ENCODE measurements at places on chromosomes 1 and 21.

DNA sequence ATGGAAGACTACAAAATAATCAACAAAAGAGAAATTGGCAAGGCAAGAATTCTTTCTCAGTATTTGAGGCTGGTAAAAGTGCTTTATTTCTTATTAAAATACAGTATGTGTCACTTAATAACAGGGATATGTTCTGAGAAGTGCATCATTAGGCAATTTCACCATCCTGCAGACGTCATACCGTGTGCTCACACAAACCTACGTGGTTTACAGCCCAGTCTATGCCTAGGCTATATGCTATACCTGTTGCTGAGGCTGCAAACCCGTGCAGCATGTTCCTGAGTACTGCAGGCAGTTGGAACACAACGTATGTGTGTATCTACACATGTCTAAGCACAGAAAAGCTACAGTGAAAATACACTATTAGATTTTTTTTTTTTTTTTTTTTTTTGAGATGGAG is 2.7 kb upstream of the CCDC27 start:
- no peak for DNase-seq

DNA sequence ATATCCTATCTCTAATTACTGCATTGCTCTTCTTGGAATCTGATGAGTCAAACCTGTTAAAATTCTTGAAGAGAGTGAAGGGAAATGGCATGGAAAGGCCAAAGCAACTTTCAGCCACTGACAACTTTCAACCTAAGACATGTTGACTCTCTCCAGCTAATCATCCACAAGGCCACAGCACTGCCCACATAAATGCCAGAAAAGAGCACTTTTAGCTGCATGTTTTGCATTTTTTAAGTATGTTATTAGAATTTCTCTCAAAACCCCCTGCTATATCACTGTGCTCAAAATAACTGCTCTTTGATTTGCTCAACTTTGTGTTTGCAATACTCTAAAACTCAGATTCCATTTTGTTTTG is 352.5 kb downstream of the ADGRL2 start:
- DNase-seq = no peak

DNA sequence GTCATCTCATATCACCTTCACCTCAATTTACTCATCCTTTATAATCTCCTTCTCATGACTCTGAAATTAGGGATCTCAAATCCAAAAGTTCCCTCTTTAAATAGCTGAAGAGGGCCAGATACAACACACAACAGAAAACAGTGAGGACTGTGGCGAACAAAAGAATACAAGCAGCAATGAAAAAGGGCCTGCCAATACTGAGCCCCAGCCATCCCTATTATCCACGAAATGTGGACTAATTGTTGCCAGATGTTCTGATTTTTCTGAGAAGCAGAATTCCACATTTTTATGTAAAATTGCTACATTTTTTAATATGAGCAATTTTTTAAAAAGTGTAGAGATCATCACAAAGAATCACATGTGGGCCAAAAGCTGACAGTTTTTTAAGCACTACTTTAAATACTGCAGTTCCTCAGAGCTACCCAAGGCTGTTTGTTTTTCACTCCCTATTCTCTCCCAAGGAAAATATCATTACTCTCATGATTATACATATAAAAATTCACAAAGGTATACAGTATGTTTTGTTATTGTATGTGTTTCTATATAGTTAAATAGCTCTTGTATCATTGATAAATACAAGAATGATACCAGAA is 90.0 kb downstream of the ASH1L start:
- DNase-seq = no peak

- no peak for DNase-seq
Observed at GRCh38 chr1:229716704-229717103, 90.7 kb downstream of the URB2 start.

DNA sequence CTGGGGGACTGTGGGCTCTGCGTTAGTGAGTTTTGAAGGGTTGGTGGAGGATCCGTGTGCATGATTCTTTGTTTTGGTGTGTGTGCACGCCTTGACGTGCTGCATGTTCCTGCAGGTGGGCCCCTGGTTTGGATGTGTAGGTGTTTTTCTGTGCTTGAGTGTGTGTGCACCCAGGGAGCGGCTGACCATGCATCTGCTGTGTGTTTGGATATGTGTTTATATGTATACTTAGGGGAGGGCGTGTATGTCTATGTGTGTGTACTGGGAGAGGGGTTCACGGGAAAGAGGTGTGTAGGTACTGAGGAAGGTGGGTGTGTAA is 1.1 kb downstream of the VANGL2 start:
- DNase-seq = no peak

Measured in effector memory CD4-positive, alpha-beta T cell (primary cell).